Fibroblast of mammary gland (primary cell): ENCODE measurements at places on chromosomes 1 and 21.

GRCh38 chr21:32455548-32455947, 43.0 kb downstream of the EVA1C start:
- no peak for DNase-seq

- peak; percentile 5 for DNase-seq
Measured at GRCh38 chr1:176884286-176884685, 280.2 kb downstream of the ASTN1 start.

GRCh38 chr21:34713621-34714020, 44.8 kb downstream of the CLIC6 start:
- no peak for DNase-seq

GRCh38 chr1:184482136-184482535, 95.3 kb downstream of the C1orf21 start:
- DNase-seq = peak; percentile 52

DNA sequence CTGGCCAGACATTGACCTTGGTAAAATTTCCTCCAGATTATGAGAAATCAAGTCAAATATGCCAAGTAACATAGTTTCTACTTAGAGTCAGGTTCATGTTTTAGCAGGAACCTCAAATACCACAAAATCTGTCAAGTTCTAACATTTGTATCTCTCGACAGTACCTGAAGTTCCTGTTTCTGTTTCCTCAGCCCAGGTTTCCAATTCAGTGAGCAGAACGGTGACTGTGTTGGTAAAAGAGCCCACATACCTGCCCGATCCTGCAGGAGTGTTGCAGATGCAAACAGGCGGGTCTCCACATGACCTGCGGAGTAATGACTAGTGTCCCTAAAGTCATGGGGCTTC, 57.9 kb upstream of the LGALS8 start:
- DNase-seq = no peak

GRCh38 chr1:77536813-77537212, 145.6 kb downstream of the ZZZ3 start:
- peak; percentile 99 for DNase-seq

- no peak for DNase-seq
Measured at GRCh38 chr21:44070391-44070790, 36.8 kb upstream of the PWP2 start.

DNA sequence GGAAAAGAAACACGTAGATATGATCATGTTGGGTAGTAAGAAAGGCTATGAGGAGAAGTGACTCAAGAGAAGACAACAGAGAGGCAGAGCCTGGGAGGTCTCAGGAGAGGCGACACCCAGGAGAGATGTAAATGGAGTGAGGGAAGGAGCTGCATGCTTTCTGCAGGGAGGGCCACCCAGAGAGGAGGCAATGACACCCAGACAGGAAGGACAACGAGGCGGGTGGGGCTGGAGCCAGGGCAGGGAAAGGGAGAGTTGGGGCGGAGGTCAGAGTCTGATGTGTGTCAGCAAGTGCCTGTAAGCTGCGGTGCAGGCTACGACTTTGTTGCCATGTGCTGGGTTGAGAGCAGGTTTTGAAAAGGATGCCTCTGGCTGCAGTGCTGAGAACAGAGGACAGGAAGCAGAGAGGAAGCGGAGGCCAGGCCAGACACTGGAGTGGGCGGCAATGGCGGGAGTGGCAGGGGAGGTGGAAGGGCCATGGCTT, 31.3 kb downstream of the SLC1A7 start:
- DNase-seq = peak; percentile 17

GRCh38 chr21:28018741-28019669, 973.7 kb downstream of the LTN1 start:
- no peak for DNase-seq

DNA sequence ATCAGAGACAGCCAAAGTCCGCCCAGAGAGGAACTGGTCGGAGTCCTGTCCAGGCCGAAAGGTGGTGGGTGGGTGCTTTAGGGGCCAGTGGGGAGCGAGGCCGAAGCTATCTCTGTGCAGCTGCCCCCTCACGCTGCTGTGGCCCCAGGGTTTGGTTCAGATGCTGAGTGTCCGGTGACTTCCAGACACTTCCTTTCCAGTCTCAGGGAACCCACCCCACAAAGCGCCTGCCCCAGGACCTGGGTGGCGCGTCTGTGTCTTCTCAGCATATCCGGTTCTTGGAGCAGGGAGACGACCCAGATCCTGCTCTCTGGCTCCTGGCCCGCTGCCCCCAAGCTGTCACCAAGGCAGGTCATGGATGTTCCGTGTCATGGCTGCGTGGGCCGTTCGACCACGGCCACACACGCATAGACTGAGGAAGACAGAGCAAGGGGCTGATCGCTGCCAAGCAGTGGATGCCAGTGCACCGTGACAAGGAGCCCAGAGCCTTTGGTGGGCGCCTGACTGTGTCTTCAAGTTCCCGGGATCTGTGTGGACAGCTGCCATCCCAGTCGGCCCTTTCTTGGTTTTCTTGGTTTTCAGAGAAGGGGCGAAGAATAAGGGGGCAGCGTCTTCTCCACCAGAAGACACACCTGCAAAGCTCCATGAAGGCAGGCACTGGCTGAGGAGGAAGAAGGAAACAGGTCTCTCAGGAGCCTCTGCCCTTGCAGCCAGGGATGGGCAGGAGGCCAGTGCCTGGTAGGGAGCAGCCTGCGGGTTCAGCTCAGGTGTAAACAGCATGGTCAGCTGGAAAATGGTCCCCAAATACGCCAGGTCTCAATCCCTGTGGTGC, 22.9 kb upstream of the COL18A1 start:
- DNase-seq = no peak

GRCh38 chr21:34695434-34695833, 26.6 kb downstream of the CLIC6 start:
- DNase-seq = peak; percentile 60

GRCh38 chr21:19900149-19900548, 1098.1 kb upstream of the NCAM2 start:
- DNase-seq = no peak

GRCh38 chr1:194723067-194723466, 1536.7 kb upstream of the B3GALT2 start:
- DNase-seq = no peak

DNA sequence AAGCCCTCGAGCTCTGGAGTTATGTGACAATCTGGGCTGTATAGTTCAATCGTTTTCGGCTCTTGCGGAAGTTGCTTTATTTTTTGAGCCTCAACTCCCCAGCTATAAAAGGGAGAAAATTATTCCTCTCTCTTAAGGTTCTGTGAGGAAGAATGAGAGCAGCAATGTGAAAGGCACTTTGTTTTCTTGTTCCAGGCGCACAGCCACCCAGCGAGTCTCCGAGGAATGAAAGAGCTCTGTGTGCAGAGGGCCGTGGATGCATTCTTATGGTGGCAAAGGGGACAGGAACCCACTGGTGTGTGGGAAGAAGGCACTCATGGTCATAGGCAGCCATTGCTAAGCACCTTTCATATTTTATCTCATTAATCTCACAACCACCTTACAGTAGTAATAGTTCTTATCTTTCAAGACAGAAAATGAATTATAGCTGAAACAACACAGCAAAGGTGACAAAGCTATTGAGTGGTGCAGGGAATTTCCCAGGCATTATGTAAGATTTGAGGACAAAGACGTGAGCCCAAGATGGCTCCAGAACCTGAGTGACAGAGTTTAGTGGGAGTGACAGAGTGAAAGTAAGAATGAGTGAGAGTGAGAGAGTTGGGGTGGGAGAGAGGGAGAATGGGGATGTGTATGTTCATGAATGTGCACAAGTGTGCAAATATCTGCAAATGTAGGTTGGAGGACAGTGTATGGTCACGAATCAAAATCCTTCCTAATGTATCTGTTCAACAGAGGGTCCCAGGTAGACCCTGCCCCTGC, 9.4 kb downstream of the CYP2J2 start:
- no peak for DNase-seq

DNA sequence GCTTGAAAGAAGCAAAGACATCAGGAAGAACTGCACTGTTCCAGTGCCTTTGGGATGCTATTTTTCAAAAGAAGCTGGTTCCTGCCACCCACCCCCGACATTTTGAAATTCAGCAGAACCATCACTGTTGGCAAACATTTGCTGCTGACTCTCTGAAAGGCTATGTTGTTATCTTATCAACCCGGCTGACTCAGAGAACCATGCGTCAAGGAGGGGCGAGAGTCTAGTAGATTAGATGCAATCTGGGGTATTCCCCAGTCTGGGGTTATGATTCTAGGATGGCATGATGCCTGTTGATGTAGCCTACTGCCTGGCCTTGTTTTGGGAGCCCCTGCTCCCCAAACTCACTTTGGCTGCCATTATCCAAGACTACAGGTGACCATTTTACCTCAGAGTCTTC, 267.8 kb upstream of the RUNX1 start:
- DNase-seq = no peak

GRCh38 chr1:1594602-1595260, 5.2 kb downstream of the FNDC10 start:
- DNase-seq = no peak

GRCh38 chr1:197065559-197065958, 1.5 kb downstream of the F13B start:
- peak; percentile 33 for DNase-seq

- peak; percentile 86 for DNase-seq
Measured at GRCh38 chr1:201229771-201230635, 39.4 kb downstream of the IGFN1 start.

GRCh38 chr1:155168456-155169210, 4.5 kb downstream of the KRTCAP2 start:
- DNase-seq = no peak
